ENCODE measurements at places on chromosomes 1 and 21.
A peak's percentile ranks its signal among the peaks of the same experiment; 100 is the strongest.

DNA sequence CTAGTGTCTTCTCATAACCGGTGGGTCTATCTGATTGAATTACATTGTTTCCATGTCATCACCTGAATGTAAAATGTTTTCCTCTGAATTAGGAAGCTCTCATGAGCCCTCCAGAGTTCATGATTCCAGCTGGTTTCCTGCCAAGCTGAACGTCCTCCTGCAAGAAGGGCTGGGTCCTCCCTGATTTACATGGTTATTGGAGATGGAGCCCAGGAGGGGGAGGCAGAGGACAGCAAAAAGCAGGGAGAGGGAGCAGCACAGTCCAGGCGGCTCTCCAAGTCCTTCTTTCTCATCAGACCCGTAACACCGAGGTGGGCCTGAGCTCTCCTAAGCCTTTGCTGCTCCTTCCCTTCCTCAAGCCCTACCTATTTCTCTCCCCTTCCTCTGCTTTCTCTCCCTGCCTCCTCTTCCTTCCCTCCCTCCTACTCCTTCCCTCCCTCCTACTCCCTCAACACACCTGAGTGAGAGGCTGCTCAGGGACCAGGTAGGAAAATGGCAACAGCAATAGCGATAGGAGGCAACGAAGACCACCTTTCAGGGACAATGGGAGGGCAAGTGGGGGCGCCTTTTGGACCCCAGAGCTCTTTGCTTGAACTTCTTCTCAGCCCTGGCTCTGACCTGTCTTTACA is 265.9 kb downstream of the PRDM2 start:
- peak; percentile 67 for DNase-seq

- no peak for DNase-seq
Measured at GRCh38 chr1:21707086-21707840, 38.1 kb upstream of the RAP1GAP start.

DNA sequence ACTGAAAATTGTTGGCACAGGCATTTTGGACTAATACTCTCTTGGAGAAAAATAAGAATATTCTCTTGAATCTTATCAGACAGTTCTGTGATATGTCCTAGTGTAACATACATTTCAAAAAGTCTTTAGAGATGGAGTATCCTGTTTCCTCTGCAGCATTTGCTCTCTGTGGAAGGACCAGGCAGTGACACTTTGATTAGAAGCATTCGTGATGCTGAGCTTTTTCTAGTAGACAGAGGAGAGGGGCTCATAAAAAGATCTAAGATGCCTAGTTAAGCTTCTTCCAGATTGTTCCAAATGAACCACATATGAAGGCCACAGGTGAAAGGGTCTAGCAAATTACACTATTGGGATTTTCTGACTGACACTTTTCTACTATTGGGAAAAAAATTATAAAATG is 120.3 kb downstream of the C1orf21 start:
- DNase-seq = no peak

- DNase-seq = no peak
Measured at GRCh38 chr1:10553118-10553517, 78.4 kb downstream of the PEX14 start.

DNA sequence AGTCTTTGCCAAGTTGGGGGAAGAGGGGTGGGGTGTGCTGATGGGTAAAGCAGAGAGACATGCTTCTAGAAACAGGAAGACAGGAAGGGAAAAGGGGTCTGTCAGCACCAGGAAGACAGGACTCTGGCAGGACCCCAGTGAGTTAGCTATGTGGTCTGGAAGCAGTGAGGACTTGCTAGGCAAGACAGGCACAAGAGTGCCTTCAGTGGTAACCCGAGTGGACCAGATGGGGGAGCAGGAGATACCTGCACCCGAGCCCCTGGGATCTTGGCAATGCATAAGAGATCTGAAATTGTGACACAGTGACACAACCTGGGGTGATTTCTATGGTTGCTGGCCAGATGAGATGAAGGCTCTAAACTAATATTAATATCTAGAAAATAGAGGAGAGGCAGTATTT is 7.0 kb downstream of the TLR5 start:
- no peak for DNase-seq

DNA sequence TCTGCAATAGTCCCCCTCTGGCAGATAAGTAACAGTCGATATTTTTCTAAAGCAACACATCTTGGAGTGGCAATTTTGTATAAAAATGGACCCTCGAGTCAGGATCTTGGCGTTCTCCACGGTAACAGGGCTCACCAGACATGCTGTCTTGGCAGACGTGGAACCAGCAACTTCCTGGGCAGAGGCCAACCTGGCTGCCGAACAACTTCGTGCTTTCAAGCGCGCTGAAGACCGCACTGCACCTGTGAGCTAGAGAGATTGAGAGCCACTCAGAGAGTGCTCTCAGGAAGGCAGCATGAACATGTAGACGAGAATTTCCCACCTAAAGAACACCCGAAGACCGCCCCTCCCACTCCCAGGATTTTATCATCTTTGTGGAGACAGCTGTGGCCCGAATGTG is 7.3 kb downstream of the C1orf174 start:
- no peak for DNase-seq

- no peak for DNase-seq
Measured at GRCh38 chr1:59014827-59015226, 231.0 kb upstream of the JUN start.

DNA sequence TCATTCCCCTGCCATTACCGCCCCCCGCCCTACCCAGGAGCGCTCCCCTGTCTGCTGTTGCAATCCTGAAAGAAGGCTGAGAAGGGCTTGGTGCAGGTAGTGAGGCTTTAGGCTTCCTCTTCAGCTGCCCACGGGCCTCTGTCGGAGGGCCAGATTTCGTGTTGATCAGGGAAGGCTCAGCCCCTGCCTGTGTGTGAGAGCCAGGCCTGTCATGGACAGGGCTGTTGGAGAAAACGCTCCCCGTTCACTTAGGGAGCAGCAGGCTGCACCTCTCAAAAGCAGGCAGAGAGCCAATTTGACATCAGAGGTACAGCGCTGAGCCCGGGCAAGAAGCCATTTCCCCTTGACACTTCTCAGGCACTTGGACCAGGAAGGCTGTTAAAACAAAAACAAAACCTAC is 19.0 kb downstream of the TEX35 start:
- no peak for DNase-seq

DNA sequence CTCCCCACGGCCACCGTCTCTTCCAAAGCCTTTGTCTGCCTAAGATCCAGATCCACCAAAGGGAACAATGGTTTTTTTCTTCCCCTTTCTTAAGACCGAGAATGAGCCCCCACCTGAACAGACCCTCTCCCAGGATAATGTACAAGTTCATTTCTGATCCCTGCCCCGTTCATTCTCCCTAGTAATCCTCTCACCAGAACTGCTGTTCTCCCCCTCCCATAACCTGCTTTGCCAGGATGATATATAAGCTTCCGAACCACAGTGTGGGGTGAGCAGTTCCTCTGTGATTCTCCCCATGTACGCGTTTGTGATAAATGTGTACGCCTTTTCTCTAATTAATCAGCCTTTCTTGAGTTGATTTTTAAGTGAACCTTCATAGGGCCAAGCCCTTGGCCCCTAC is 4.9 kb downstream of the RD3 start:
- DNase-seq = no peak

GRCh38 chr1:104238991-104239390 is 489.3 kb downstream of the AMY1C start:
- no peak for DNase-seq

GRCh38 chr1:224635356-224635755 is 19.2 kb downstream of the CNIH3 start:
- DNase-seq = no peak

DNA sequence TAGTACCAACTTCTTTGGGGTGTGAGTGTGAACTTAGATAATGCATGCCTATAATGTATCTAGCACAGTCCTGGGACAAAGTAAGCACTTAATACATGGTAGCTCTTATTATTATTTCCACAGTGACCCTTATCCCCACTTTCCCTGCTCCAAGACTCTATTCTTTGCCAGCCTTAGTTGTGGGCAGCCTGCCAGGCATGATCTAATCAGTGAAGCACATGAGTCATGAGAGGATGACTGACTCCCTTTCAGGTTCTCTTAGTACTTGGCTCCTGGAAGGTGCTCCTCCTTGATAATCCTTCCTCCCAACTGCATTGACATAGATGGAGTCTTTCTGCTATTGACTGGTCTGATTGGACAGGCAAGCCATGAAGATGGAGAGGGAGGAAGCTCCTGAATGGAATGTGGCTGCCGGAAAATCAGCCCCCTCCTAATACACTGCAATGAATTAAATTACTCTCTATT is 17.4 kb upstream of the GNG12 start:
- peak; percentile 10 for DNase-seq

DNA sequence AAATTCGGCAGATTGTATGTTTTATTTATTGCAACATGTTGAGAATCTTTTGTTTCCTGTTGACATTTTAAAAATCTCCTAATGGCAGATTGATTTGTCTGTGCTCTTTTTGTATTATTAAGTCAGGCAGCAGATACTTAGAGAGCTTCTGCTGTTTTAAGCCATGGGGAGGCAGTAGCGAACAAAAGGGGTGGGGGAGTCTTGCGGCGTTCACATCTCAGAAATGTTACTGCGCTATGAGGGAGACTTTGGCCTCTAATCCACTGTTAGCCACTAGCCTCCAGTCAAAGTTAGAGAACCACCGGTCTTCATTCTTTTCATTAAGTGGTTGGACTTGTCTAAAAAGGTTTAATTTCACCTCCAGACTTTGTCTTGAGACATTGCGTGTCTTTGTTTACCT is 93.6 kb downstream of the DYRK1A start:
- DNase-seq = no peak

GRCh38 chr1:59220356-59220755 is 76.5 kb upstream of the FGGY start:
- DNase-seq = no peak

GRCh38 chr1:223700942-223701637 is 11.2 kb upstream of the CAPN2 start:
- DNase-seq = no peak

- DNase-seq = peak; percentile 99
Measured at GRCh38 chr1:16904560-16905109, 8.9 kb downstream of the RNU1-2 start.

DNA sequence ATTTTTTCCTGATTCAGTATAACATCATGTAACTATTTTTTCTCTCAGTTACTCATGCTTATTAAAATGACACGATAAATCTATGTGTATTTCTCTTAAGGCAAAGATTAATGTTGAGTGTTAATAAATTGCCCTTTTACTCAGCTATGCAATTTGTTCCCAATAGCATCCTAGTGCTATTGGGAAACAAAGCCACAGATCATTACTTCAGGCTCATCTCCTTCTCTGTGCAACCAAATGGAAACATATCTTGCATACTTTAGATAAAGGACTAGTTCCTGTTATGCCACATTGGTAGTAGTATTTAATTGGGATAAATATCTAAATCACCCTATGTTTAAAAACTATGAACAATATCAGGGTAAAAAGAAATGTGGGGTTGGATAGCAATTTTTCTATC is 106.2 kb downstream of the PLPPR4 start:
- no peak for DNase-seq

DNA sequence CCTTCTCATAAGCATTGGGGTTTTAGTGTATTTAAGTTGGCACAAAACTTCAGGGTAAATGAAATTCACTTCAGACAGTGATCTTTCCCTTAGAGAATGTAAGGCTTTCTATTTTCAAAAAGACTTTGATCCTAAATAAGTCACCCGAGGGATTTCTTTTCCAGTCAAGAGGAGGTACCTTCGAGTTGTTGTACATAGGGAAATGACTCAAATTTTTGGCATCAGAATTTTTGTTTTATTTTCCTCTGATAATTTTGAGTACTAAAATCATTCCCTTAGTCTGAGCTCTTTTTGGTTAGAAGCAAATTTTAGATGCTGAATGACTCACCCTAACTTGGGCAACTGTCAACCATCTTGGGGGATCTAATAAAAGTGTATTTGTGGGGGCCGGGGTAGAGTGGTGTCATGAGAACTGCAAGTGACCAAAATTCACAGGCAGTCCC is 193.9 kb downstream of the DHRS3 start:
- DNase-seq = no peak

GRCh38 chr1:75632350-75632949 is 21.5 kb upstream of the SLC44A5 start:
- DNase-seq = no peak

DNA sequence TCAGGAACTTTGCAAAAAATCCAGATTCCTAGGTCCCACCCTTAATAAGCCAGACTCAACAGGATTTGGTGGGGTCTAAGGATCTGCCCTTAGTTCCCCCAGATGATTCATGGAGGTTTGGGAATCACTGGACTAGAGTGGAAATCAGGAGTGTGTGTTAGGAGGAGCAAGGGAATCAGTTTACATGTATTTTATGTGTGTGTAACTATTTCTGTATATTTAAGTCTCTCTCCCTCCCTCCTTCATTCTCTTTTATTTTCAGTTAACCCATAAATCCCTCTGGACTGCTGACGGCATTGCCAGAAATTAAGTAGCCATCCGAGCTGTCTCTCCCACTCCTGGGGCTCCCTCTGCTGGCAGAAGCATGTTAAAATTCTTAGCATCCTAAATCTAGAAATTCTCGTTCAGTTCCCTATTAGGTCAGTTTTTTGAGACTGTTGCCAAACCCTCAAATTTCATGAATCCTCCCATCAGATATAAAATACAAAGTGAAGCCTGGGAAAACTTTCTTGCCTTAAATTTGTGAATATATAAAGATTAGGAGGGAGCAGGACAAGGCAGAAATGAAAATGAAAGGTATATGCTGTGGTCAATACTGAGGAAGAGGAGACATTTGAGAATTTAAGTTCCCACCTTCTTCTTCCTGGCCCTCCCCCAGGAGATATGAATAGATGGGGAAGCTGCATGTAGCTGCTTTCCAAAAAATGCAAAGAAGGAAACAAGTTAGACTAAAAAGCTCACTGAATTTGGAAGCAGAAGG is 11.7 kb upstream of the HSD11B1 start:
- peak; percentile 53 for DNase-seq

GRCh38 chr1:206459703-206460102 is 10.6 kb upstream of the IKBKE start:
- no peak for DNase-seq

DNA sequence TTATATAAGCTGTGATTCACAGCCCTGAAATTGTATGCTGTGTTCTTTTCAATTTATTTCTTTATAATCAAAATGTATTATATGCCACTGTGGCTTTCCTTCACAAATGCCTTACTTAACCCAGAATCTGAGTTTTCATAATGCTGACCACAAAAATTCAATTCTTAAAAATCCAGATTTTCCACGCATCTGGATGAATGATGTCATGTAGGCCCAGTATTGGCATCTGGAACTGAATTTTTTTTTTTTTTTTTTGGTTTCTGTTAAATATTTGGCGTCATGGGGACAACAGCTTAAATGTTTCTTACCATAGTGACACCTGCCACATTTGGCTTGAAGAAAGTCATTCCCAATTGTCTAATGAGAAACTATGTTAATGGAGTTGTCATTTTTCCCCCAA is 296.8 kb downstream of the TM2D1 start:
- DNase-seq = no peak

All from nucleus accumbens (tissue), 56 donors.